ENCODE measurements at places on chromosomes 2 and 18.

DNA sequence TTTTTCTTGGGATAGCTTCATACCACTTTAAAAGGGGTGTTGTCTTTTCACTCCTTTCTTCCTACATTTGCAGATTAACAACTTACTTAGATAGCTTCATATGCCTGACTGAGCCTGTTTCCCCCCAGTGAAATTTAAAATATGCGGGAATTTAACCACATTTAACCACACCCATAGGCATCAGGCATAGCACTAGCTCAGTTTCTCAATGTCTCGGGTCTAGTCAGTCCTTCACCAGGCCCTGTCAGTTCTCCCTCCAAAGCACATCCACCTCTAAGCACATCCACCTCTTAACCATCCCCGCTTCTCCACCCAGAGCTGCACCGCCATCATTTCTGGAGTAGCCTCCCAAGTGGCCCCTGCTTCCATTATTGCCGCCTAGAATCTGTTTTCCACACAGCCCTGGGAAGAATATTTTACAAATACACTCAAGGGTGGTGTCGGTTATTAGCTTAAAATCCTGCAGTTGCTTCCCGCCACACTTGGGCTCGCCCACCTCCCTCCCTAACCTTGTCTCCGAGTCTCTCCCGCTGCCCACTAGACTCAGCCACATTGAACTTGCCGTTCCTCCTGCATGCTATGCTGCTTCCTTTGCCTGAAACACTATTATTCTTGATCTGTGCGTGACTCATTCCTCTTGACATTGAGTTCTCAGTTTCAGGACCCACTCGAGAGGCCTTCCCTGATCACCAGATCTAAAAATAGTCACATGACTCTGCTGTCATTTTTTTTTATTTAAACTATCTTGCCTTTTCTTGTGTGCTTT lies 68.3 kb downstream of the SPTBN1 start:
- no peak for DNase-seq

GRCh38 chr2:230346465-230346864 lies 19.5 kb downstream of the SP140L start:
- no peak for DNase-seq

GRCh38 chr18:53139746-53140500 lies 799.9 kb downstream of the DCC start:
- no peak for DNase-seq

GRCh38 chr2:12170121-12170520 lies 423.7 kb downstream of the LPIN1 start:
- no peak for DNase-seq
